ENCODE measurements at places on chromosomes 6 and 20. TPM values are rescaled to one million over a fixed set of nuclear protein-coding genes. Genes with fewer than 3 reads are reported as not detected.

The CDKN1A gene
- 404 TPM for total RNA-seq

The DEFB124 gene
- not detected for total RNA-seq

The KIAA1755 gene
- 0.66 TPM for total RNA-seq

The BANF2 gene
- total RNA-seq: not detected

The SLC22A7 gene
- not detected for total RNA-seq

The SLC26A8 gene
- not detected for total RNA-seq

The LRRC73 gene
- 0.62 TPM for total RNA-seq

The PRRC2A gene
- total RNA-seq: 46.1 TPM

The FAM135A gene
- 15.1 TPM for total RNA-seq

The FERMT1 gene
- total RNA-seq: 5.2 TPM

The MUC21 gene
- not detected for total RNA-seq

The MATN4 gene
- total RNA-seq: 0.11 TPM

The CST5 gene
- not detected for total RNA-seq

Data from uterine smooth muscle cell (primary cell).